Head of caudate nucleus (tissue), 42 donors: ENCODE measurements at places on chromosomes 6 and 20.

DNA sequence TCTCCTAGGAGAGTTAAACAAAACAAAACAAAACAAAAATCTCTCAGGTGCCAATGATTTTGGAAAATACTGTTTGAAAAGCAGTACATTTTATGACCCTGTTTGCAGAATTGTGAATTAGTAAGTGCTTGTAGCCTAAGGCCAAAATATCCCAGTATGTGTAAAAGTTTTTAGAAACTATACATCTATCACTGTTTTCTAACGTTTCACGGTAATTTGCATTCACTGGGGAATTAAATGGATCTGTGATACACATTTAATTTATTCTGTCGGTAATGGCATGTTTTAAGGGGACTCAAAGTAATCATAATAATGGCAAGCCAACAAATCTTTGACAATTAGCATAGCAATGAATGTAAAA is 95.6 kb upstream of the FAM184A start:
- no peak for DNase-seq

DNA sequence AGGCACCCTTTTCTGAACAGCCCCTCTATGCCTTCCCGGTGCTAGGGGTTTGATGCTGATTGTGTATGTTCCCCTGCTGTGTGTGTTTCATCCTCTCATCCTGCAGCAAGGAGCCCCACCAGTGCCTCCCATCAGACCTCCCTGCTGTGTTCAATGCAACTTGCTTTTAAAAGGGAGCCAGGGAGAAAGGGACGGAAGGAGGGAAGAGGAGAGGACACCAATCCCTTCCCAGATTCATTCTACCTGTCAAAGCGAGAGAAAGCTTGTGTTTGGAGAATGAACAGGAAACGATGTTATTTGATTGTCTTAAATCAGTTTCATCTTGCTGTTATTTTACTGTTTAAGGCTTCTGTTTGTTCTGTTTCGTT is 259.2 kb downstream of the ADGB start:
- peak; percentile 60 for DNase-seq

GRCh38 chr6:41763470-41763869 is 16.2 kb downstream of the FRS3 start:
- DNase-seq = no peak

- peak; percentile 90 for DNase-seq
Observed at GRCh38 chr20:57346477-57346876, 4.6 kb upstream of the RAE1 start.

GRCh38 chr6:121733234-121733633 is 297.8 kb downstream of the GJA1 start:
- no peak for DNase-seq

DNA sequence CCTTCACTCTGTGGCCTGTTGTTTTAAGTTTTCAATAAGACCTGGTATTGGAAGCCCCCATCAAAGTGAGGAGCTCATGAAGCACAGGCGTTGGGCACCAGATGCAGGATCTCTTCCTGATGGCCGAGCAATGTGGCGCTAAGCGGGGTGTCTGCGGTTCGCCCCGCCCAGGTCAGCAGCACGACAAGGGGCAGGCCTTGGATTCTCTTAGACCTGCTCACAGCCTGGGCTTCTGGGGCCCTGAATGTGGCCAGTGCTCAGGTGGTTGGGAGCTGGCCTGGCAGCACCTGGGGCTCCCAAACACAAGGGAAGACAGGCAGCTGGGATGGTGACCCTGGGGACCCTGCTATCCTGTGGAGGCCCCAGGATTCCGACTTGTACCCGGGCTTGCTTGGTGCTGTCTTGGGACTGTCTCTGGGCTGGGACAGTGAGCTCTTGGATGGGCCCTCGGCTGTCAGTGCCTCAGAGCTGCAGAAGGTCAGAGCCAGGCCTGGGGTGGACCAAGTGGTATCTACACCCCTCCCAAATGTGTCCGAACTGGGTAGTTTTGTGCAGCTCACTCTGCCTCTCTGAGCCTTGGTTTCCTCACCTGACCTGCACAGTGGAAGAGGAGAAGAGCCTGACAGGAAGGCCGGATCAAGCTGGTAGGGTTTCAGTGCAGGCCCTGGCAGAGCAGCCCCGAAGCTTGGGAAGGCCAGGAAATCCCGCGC is 69.1 kb downstream of the PHACTR3 start:
- DNase-seq = no peak

DNA sequence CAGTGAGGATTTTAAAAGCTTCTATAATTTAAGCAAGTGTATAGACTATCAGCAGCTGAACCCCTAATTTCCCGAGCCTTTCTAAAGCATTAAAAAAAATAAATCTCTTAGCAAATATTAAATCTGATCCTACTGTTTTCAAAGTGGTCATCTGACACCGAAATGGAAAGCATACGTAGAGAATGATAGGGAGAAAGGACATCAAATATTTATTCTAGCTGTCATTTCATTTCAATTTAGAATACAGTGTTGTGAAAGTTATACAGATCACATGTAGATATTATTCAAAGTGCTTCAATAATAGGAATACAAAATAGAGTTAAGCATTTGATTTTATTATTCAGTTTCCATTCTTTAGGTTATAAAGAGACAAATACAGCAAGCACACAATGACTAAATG is 61.9 kb upstream of the PKIB start:
- DNase-seq = no peak

DNA sequence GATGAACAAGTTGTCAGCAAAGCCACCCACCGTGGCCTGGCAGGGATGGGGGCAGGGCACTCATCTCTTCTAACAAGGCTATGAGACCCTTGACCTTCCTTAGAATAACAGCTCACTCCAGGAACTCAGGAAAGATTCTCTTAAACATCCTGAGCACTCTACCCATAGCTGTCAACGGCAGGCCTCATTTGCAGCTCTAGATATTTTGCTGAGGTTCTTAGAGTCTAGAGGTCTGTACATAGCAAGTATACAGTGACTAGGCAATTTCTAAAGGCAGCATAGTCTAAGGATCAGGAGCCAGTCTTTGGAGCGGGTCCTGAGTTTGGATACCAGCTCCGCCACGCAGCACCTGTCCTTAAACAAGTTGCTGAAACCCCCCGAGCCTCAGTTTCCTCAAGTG is 11.7 kb downstream of the TRERF1 start:
- peak; percentile 32 for DNase-seq

DNA sequence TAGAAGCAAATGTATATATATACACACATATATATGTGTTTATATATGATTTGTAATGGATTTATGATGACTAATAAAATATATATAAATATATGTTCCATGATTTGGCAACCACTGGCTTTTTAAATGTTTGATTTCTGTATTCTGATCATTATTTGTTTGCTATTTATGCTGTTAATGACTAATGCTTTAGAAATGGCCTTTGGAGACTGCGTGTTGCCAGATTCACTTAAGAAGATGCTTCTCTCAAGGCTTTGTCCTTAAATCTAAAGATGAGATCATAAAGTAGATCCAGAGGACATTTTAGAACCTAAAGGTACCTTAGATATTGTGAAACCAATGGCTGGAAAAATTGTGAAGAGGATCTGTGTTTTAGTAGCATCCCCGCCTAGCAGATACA is 116.0 kb upstream of the SUPT3H start:
- DNase-seq = no peak

DNA sequence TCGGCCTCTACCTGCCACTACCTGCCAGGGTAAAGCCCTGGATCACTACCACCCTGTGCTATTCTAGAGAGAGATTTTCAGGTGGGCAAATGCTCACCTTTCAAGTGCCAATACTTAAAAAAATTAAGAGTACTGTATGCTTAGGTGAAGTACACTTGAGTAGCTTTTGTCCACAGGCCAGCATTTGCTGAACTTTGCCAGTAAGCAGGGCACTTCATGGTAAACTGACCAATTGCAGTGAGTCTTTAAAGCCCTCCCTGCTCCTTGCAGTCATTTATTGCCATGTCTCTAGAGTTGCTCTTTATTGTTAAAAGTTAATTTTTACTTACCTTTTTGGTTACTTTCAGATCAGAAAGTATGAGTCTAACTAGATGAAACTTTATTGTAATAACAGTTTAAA is 58.5 kb downstream of the PLAGL1 start:
- no peak for DNase-seq

- no peak for DNase-seq
Observed at GRCh38 chr6:29958921-29959320, 16.6 kb downstream of the HLA-A start.

DNA sequence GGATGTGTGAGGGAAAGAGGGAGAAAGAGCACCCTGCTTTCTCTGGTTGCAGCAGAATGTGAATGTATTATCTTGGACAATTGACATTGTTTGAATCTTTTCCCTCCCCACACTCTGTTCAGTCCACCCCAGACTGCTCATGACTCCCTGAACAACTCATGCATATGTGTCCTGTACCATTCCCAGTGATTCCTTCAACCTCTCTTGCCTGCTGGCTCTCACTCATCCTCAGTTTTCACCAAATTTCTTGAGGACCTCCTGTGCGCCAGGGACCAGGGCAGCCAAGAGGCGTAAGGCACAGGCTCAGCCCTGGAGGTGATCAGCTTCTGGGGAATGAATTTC is 5.4 kb downstream of the NOX3 start:
- no peak for DNase-seq

- DNase-seq = no peak
Observed at GRCh38 chr6:91082311-91082832, 495.5 kb upstream of the MAP3K7 start.

- no peak for DNase-seq
Observed at GRCh38 chr6:130136798-130137197, 86.0 kb downstream of the SAMD3 start.

- no peak for DNase-seq
Observed at GRCh38 chr6:109790131-109790530, 99.0 kb downstream of the FIG4 start.

GRCh38 chr6:135675862-135676261 is 175.6 kb upstream of the PDE7B start:
- peak; percentile 63 for DNase-seq

DNA sequence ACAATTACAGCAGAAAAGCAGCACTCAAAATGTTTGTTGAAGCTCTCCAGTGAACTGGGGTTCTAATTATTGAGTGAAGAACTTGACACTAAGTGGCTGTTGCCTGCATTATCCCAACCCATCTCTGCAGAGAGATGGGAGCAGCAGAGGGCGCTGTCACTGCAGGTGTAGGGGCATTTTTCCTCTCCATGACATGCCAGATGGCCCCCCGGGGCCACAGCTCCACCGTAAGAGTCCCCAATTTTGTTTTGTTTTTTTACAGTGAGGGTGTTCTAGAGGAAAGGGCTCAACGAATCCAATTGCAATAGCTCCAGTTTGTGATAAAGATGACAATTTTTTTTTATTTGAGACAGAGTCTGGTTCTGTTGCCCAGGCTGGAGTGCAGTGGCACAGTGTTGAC is 1.9 kb upstream of the FUCA2 start:
- no peak for DNase-seq

- DNase-seq = no peak
Observed at GRCh38 chr20:21981179-21981578, 275.7 kb downstream of the PAX1 start.

DNA sequence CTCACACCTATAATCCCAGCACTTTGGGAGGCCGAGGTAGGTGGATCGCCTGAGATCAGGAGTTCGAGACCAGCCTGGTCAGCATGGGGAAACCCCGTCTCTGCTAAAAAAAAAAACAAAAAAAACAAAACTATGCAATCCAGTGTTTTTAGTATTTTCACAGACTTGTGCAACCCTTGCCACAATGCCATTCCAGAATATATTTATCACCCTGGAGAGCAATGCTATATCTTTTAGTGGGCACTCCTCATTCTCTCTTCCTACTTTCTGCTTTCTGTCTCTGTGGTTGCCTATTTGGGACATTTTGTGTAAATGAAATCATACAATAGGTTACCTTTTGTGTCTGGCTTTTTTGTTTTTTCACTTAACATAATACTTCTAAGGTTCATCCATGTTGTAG is 39.1 kb upstream of the MROH8 start:
- DNase-seq = no peak

GRCh38 chr6:22353101-22353500 is 56.3 kb upstream of the PRL start:
- DNase-seq = no peak

DNA sequence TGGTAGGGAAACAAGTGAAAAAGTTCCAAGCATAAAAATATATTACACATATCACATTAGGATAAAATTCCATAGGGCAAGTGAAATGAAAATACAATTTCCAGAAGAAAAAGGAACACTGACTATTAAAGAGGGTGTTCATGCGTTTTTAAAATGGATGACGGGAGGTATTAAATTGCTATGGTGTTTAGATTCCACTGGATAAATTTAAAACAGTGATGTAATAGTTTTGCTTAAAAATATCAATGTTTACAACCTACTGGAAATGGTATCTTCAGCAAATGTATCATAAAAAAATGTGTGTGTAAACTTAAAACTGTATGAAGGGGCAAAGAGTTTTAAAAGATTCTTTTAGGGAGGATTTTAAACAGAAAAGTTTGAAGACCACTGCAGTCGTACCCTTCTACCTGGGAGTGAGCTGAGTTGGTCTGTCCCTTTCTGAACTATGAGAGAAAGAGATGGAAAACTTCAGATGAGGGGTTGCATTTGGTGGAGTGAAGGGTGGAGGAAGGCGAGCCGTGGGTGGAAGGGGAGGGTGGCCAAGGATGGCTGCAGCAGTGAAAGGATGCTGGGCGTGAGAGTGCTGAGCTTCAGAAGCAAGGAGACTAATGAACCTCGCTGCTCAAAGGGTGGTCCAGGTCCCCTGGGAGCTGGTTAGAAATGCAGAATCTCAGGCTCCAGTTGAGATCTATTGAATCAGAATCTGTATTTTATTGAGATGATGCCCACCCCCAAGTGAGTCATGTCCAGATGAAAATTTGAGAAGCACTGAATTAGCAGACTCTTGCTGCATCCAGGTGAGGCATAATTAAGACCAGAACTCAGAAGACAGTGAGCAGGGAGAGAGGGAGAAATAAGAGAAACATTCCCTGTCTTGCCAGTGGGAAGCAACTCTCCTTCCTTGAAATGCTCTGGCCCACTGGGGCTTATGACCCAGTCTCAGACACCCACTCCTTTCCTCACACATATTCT is 54.5 kb upstream of the MRPS10 start:
- DNase-seq = no peak

GRCh38 chr6:29641430-29642148 is 8.6 kb upstream of the GABBR1 start:
- no peak for DNase-seq

DNA sequence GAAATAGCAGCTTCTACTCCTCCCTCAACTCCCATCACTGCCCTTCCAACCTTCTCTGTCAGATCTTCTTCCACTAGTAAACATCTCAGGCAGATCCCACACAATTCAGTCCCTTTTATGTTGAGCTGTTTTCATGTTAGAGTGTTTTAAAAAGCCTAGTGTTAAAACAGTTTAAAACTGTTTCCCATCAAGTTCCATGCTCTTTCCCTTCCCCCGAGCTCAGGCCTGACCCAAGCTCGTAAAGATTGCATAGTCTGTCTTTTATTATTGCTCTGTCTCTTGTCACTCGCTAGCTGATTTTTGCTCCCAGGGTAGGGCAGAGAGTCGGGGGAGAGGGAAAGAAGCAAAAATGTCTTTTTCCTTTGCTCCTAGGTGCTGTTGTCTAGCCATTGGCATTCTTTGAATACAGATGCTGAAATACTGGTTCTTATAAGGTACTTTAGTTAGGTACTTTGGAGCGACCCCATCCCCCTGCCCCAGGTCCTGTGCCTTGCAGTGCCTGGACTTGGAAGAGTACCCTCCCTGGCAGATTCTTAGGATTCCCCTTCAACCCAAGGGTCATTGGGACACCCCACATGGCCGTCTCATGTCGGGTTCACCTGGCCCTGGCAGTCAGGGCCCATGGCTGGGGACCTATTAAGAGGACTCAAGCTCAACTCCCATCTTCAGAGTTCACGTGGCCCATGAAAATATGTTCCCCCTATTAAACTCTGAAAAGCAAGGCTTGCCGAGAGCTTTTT is 101.2 kb upstream of the ARMC2 start:
- DNase-seq = no peak
